ENCODE measurements at places on chromosomes 7 and 10. TPM values are rescaled to one million over a fixed set of nuclear protein-coding genes. Genes with fewer than 3 reads are reported as not detected.

MMP21 gene
- total RNA-seq: not detected

DNA sequence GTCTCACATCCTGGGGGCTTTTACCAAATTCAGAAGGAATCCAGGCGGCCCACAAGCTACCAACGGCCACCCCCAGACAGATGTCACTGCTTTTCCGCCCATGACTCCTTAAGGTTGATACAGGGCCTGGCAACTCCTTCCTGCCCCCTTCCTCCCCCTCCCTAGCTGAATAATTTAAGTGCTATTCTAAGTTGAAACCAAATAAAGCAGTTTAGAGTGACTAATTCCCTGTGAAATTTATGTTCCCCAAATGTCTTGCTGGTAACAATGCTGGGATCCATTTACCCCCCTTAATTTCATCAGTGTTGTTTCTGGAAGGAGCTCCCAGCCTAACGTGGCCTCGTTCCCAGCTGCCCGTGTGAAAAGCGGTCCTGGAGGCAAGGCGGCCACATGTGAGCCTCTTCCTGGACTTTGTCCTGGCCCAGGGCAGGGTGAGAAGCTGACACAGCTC lies 109.6 kb downstream of the TMEM130 start:
- DNase-seq: no peak

GRCh38 chr10:59222788-59223187 lies 46.3 kb downstream of the PHYHIPL start:
- no peak for DNase-seq

GRCh38 chr7:117157241-117158209 lies 165.3 kb downstream of the WNT2 start:
- no peak for DNase-seq

LRMDA gene
- total RNA-seq: not detected

EPO gene
- not detected for total RNA-seq

DNA sequence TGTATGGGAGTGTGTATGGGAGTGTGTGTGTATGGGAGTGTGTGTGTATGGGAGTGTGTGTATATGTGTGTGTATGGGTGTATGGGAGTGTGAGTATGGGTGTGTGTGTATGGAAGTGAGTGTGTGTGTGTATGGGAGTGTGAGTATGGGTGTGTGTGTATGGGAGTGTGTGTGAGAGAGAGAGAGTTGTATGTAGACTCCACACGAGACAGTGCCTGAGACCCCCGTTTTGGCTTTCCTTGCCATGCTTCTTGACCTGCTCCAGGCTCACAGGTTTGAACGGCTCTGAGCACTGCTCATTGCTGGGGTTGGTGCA lies 49.7 kb downstream of the COL17A1 start:
- no peak for DNase-seq

DNA sequence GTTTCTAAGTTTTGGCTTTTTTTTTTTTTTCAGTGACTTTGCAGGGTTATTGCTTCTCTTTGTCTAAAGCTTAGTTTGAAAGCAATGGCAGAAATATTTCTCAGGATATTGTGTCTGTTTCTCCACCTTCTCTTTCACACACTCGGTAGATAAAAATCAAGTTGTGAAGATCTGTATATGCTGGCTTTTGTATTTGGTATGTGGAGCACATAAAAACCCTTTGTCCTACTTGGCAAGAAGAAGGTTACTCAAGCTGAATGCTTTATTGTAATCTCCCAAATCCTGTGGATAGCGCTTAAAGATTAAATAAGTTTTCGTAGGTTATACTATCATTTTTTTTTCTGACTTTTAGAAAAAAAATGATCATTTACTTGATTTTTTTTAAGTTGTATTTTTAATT lies 172.4 kb downstream of the CDCA7L start:
- no peak for DNase-seq

RTKN2 gene
- total RNA-seq: 5.4 TPM

DNA sequence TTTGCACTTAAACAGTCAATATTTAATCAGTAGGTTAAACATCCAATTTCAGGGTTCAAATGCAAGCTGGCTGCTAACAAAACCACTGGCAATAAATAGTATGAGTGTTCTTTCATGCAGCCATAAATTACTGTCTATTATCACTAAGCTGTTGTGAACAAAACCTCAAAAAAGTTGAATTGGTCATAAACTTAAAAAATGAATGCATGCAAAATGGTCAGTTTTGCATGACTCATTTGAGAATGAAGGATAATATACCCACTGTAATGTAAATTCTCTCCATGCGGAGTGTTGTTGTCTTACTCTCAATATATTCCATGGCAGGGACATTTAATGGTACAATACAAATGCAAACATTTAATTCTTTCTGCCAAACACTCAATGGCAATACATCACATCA lies 226.4 kb downstream of the MAGI2 start:
- DNase-seq: no peak

DNA sequence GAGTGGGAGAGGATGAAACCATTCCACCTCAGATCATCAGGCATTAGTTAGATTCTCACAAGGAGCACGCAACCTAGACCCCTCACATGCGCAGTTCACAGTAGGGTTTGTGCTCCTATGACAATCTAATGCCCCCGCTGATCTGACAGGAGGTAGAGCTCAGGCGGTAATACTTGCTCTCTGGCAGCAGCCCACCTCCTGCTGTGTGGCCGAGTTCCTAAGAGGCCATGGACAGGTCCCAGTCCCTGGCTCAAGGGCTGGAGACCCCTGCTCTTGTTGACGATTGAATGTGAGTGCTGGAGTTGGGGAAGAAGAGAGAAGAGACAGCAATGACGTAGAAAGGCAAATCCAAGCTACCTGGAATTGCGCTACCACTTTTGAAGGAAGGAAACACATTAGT lies 267.2 kb downstream of the TFEC start:
- DNase-seq: no peak

DNA sequence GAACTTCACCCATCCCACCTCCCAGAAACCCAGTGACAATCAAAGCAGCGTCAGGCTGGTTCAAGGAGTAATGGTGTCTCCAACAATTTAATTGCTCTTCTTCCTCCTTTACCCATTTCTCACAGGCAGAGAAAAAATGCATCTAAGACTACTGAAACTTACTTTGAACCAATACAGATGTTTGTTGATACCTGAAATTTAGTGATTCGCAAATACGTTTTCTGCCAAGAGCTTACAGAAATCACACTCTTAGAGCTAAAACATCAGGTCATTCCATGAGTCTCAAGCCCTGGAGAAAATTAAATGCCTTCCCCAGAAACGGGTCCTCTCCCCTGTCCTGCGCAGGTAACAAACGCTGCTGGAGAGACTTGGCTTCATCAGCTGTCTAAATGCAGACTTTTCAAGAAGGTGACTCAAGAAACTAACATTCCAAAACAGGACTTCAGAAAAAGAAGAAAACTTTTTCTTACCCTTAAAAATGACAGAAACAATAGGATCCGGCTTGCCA lies 443 bp downstream of the MYOF start:
- no peak for DNase-seq
